Sigmoid colon (tissue), 7 donors: ENCODE measurements at places on chromosomes 13 and 19. TPM values are rescaled to one million over a fixed set of nuclear protein-coding genes. Genes with fewer than 3 reads are reported as not detected.

DNA sequence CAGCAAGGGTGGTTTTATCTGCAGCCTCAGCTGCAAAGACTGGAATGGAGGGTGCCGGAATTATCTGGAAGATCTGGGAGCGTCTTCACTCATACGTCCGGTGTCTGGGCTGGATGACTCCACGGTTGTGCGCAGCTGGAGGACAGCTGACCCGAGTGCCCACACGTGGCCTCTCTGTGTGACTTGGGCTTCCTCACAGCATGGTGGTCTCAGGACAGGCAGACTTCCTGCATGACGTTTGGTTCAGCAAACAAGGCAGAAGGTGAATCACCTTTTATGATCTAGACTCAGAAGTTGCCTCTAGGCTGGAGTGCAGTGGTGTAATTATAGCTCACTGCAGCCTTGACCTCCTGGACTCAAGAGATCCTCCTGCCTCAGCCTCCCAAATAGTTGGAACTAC lies 33.2 kb downstream of the CACNG6 start:
- DNase-seq = no peak

DNA sequence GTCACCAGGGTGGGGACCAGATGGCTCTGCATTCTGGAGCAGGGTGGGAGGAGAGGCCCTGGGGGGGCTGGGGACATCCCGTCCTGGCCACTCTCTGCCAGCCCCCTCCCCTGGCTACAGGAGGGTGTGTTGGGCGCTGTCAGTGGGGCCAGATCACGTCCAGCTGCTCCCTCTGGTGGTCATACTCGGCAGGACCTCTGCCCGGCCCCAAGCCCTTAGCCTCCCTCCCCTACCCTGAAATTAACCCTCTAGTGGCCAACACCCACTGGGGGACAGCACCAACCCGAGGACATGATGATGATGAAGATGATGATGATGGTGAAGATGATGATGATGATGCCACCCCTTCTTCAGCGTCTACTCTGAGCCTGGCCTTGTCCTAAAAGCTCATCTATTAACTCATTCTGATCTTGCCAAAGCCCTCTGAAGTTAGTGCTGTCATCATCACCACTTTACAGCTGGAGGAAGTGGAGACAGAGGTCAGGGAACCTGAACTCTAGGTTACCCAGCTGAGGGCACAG lies 590 bp upstream of the LGI4 start:
- peak; percentile 90 for DNase-seq

The CIRBP gene
- total RNA-seq = 755 TPM

The SIGLEC6 gene
- total RNA-seq = 2.0 TPM

The RAB20 gene
- 6.9 TPM for total RNA-seq
